RPMI7951 (cell line): ENCODE measurements at places on chromosomes 16 and 17.

DNA sequence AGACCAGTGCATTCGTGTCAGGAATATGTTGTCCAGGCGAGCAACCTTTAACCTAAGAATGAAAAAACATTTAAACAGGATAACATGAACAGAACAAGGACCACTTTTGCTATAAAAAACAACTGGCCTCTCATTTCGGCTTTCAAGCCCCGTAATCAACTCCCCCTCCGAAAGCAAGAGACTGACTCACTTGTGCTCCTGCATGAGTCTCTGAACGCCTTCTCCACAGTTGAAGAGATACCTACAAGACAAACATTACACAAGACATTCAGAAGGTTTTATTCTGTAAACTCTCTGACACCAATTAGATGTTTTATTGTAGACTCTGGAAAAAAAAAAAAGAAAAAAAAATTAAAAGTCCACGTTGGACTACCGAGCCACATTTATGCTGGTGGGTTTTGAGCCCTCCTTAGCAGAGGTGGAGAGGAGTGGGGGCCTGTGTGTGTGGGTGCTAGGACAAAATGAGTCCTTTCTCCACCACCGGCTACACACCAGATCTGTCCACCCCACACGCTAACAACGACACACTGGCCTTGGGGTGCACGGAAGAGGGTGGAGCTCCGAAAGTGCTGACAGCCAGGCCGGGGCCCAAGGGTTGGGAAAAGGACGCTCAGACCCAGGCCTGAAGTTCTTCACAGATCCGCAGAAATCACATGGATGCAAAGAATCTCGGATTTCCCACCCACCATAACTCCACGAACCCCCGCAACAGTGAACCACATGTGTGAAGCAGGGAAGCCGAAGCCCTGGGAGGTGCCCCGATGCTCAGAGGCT is 759 bp downstream of the ELAC2 start:
- DNase-seq: no peak

- no peak for DNase-seq
These were observed at the start of gene MFSD6L for GRCh38 chr17:8798846-8799569. Gene MFSD6L, minus strand, starts transcription at chr17:8799365. Its CDS starts 245 bp downstream, at chr17:8799120.

- no peak for DNase-seq
These were observed 20.1 kb downstream of the ORC6 start for GRCh38 chr16:46709469-46710005.

- DNase-seq: no peak
These were observed 69.1 kb upstream of the PMFBP1 start for GRCh38 chr16:72241008-72241407.

DNA sequence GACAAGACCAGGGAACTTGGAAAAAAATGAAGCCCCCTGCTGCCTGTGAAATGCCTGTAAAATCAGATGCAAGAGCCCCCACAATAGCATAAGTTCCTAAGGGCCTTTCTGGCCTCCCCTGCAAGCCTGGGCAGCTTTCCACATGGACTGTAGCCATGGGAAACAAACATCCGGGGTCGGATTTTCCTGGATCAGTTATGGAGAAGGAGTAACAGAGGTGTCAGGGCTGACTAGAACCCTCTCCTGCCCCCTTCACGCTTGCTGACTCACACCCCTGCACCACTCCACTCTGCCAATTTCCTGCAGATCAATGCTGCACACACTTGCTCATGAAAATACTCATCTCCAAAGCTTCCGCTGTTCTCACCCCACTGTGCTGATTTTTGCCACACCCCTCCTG is 258.6 kb downstream of the CBLN1 start:
- DNase-seq: peak; percentile 71

GRCh38 chr16:50939356-50939755 is 197.5 kb downstream of the CYLD start:
- no peak for DNase-seq

GRCh38 chr17:5644065-5644464 is 59.8 kb upstream of the NLRP1 start:
- DNase-seq: no peak

DNA sequence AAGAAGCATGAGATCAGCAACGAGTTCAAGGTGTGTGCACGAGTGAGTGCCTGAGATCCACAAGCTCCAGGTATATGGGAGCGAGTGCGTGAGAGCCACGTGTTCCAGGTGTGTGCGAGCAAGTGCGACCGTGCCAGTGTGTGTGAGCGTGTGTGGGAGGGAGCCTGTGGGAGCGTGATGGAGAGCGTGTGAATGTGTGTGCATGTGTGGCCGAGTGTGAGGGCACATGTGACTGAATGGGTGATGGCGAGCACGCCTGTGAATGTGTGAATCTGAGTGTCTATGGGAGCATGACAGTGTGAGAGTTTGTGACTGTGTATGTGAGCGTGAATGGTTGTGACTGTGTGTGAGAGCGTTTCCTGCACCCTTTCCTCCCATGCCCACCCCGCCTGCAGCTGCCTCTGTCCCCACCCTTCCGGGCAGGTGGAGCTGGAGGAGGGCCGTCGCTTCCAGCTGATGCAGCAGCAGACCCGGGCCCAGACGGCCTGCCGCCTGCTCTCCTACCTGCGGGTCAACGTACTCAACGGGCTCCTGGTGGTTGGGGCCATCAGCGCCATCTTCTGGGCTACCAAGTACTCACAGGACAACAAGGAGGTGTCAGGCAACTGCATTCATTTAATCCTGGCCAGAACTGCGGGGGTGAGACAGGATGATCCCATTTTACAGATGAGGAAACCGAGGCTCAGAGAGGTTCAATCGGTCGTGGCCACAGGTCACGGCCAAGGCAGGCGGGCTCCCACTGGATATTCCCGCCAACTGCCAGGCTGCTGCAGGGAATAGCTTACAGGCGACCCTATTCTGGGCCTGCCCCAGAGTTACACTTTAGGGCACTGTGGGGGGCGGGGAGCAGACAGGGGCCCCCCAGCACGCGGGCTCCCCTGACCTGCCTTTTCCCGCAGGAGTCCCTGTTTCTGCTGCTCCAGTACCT is 3.7 kb downstream of the TMC8 start:
- no peak for DNase-seq

DNA sequence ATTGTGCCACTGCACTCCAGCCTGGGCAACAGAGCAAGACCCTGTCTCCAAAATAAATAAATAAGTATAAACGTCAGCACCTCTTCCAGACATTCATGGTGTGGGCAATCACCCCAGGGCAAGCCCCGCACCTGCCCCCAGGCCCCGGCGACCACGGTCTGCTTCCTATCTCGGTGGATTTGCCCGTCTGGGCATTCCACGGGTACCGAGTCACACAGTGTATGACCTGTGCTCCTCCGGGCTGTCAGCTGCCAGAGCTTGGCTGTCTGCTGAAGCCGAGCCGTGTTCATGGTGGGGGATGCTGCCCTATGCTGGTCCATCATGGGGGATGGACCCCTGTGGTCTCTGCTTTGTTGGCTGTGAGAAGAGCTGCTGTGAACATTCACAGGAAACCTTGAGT is 15.4 kb downstream of the CYBC1 start:
- DNase-seq: no peak

GRCh38 chr17:74429604-74430384 is 2.1 kb upstream of the GPRC5C start:
- DNase-seq: peak; percentile 54

DNA sequence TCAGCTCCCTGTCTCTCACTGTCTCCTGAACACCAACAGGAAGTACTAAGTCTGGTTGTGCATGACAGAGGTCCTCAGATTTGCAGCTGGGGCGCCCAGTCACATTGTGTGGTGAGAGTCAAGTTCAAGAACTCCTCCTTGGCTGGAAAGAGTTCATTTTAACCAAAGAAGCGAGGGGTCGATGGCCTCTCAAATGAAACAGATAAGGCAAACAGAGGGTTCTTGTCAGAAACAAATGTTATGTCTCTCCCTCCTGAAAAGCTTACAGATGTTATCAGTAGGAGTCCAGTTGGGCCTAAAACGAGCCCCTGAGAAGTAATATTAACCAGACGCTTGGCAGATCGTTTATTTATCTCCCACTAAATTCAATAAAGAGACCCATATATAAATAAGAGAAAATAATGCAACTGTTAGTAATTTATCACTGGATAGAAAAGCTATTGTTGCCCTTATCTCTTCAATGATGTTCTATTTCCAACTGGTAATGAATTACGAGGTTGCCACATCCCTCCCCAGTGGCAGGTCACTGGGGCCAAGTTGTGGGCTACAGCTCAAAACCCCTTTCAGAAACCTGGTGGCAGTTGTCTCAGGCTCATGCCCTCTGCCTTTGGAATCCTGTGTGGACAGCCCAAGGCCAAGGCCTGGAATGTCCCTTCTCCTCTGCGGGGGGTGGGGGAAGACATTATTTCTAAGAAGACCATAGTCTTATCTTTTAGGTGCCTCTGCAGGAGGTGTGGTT is 307.5 kb upstream of the DYNLRB2 start:
- peak; percentile 29 for DNase-seq

GRCh38 chr16:3797904-3798811 is 80.8 kb upstream of the TRAP1 start:
- DNase-seq: no peak

DNA sequence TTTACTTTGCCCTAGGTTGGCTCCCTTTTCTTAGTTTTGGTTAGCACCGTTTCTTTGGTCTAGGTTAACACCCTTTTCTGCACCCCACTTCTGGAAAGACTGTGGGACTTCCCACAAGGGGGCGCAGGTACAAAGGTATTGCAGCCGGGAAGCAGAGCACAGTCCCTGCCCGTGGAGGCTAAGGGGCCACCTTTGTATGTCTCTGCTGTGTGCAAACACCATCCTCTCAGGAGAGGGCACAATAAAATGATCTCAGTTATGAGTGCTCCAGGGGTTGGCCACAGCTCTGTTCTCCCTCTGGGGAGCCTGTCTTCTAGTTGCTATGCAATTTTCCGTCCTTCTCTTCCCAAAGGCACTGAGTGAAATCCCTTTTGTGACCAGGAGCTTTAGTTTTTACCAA is 28.4 kb upstream of the TMC5 start:
- DNase-seq: peak; percentile 40

- DNase-seq: no peak
These were observed 50.9 kb upstream of the CPNE2 start for GRCh38 chr16:57041182-57042156.

GRCh38 chr16:30565526-30565925 is 6.0 kb downstream of the ZNF688 start:
- no peak for DNase-seq

GRCh38 chr17:82108038-82108437 is 10.0 kb upstream of the FASN start:
- no peak for DNase-seq

DNA sequence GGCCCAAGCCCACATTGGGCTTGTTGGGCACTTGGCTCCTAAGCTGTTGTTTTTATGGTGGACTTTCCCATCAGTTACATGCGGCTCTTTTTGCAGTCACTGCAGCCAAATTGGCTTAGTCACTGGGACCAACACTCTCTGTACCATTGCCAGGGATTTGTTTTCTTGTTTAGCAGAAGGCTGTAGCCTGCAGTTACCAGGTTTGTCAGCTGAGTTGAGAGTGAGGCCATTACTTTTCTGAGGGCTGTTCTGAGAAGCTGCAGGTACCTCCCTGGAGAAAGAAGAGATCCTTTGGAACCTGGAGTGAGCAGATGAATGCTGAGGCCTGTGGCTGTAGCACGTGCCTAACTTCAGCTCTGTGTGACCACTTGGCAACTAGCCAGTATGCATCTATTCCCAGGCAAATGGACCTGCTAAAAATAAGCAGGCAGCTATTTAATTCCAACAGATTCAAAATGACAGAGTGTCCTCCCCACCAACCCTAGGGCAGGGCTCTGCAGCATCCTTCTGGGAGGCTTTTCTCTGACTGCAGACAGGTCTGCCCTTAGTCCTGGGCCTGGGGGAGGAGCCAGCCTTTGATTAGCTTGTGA is 12.9 kb downstream of the AKAP1 start:
- DNase-seq: peak; percentile 73

DNA sequence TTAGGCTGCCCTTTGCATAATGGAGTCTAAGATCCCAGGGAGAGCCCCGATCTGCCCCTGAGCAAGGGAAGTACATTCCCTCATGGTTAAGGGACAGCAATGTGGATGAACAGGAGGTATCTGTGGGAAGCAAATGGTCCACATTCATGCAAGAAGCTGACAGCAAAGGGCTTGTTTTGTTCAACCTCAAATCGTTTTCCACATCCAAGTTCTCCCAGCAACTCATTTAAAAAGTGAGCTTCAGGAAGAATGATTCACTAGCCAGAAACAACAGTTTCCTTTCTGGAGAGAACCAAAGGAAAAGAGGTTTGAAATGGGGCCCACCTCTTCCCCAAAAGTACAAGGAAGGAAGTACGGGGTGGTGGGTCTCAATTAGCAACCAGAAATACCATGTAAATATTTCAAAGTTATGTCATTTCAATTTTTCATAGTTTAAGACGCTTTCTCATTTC is 9.4 kb downstream of the HSPB9 start:
- peak; percentile 53 for DNase-seq
